ENCODE measurements at places on chromosomes 5 and 9.

- peak; percentile 59 for DNase-seq
Measured at GRCh38 chr9:131237931-131238401, 38.3 kb downstream of the FAM78A start.

- no peak for DNase-seq
Measured at GRCh38 chr9:105150991-105151685, 93.3 kb upstream of the SLC44A1 start.

DNA sequence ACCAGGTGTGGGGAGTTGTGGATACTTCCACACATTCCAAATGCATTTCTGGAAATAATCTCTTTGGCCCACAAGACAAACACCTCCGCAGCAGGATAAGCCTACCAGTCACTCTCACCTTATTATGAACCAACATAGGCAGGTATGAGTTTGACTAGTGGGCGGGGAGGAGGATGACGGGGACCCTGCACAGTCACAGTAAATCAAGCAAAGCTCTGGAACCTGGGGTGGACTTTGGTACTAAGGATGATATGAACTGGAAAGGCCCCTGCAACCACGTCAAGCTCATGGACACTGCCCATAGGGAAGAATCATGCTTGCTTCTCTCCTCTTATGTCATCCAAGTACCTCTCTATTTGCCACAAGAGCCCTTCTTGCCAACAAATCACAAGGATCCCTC lies 259.4 kb downstream of the HSPA4 start:
- no peak for DNase-seq

DNA sequence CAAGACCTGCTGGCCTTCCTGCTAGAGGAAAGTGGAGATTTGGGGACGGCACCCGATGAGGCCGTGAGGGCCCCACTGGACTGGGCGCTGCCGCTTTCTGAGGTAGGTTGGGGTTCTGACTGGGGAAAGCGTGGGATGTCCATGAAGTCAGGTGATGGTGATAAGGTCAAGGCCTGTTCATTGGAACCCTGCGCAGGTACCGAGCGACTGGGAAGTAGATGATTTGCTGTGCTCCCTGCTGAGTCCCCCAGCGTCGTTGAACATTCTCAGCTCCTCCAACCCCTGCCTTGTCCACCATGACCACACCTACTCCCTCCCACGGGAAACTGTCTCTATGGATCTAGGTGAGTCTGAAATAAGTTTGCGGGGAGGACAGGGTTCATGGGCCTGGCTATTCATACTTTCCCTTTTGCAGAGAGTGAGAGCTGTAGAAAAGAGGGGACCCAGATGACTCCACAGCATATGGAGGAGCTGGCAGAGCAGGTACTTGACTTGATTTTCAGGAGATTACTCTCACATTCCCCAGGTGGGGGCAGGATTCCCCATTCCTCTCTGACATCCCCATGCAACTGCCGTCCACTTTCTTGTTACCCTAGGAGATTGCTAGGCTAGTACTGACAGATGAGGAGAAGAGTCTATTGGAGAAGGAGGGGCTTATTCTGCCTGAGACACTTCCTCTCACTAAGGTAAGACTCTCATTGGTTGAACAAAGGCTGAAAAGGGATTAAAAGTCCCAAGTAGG lies 505 bp downstream of the CREB3 start:
- no peak for DNase-seq

DNA sequence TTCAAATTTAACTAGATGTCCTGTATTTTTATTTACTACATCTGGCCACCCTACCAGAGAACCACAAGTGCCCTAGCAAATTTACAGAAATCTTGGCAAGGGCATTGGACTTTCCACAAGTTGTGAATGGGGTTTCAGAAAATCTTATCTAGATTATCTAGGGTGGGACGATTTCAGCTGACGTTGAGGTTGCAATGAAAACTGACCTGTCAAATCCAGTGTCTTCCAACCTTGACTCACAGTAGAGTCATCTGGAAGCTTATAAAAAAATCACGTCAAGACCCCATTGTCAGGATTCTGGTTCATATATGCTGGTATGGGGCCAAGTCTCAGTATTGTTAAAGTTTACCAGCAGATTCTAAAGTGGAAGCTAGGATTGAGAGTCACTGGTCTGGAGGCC lies 109.6 kb upstream of the ACTBL2 start:
- DNase-seq = no peak

DNA sequence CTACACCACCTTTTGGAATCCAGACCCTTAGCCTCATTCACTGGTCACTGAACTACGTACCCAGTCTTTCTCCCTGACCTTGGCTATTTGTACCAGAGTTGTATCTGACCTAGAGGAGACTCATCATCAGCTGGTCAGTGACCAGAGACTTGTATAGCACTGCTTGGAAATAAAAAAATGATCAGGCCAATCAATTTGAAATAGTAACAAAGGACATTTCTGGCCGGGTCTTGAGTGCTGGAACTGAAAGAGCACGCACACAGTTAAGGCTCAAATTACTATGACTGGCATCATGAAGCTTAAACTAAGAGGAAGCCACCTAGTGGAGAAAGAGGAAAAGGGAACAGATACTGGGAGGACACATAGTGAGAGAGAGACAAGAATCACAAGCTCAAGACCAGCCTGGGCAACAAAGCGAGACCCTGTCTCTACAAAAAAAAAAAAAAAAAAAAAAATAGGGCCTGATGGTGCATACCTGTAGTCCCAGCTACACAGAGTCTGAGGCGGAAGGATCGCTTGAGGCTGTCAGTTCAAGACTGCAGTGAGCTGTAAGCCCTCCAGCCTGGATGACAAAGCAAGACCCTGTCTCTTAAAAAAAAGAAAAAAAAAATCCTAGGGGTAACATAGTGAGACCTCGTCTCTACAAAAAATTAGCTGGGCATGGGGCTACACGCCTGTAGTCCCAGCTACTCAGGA lies 12.8 kb upstream of the SRP19 start:
- no peak for DNase-seq

GRCh38 chr9:134891053-134891452 lies 10.4 kb downstream of the FCN2 start:
- DNase-seq = no peak

DNA sequence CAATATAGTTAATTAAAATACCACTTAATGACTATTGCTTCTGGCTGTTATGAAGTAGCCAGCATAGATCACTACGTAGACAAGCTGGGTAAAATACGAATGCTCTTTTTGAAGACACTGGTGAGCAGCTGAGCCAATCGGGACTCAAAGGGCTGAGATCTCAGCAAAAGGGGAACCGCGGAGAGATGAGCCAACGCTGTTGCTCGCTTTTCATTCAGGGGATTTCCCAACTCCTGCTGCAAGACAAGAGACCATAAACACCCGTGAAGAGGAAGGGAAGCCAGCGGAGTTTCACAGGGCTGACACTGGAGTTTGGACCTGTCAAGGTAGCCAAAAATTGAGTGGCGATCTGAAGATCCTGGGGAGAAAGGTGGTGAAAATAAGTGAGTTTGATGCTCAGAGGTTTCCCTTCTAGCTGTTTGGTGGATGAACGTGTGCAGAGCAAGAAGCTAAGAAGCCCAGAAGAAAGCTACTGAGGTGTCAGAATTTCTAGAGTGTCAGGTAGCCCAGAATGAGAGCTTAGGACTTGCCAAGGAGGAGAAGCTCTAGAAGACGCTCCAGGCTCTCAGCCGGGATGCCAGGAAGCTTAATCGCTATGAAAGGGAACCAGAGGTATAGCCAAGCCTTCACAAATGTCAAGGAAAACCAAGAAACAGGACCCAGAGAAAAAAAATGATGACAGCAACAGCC lies 79.6 kb upstream of the RNU6ATAC start:
- DNase-seq = no peak

- DNase-seq = no peak
Measured at GRCh38 chr5:178194026-178194425, 6.9 kb upstream of the GMCL2 start.

Data from stimulated activated CD8-positive, alpha-beta memory T cell treated with anti-CD3 and anti-CD28 coated beads, Interleukin-4, amount 100 ng/mL, for 1 hour (primary cell).